ENCODE measurements at places on chromosomes 16 and 17.

GRCh38 chr17:5272322-5272721, 9.8 kb upstream of the RABEP1 start:
- no peak for DNase-seq

- peak; percentile 76 for DNase-seq
Observed at GRCh38 chr17:35088356-35088880, 24.9 kb upstream of the RFFL start.

DNA sequence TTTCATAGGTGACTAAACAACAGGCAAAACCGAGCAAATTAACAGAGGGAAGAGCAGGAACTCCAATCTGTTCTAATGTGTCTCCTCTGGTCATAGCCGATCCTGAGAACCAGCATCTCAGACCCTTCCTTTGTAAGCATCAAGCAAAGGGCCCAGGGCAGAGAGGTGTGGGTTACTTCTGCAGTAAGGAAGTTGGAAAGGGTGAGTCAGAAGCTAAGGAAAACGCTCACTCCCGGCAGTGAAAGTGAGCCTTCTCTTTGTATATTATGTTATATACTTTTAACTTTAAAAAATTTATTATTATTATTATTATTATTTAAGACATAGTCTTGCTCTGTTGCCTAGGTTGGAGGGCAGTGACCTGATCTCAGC, 77.7 kb downstream of the MRM3 start:
- no peak for DNase-seq

DNA sequence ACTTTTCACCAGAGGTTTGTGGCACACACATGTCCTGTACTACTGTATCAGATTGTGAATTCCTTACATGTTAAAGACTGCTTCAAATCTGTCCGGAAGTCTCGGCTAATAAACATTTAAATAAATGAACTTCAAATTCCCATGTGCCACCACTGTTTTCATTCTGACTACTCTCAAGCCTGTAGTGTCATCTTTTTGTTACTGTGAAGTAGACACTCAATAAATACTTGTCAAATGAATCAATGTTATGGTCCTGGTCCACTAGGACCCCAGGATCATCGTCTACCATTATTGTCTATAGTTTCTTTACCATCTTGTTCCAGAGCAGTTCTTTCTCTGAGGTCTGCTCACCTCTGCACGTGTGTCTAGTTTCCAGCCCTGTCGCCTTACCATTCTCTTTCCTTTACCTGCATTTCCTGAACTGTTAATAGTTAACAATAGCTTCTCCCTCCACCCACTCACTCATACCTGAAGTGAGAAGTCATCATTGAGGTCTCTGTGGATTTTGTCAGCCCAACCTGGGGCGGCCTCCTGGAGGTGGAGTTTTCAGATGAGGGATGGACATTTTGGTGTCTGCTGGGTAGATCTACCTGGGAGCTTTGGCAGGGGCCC, 333.0 kb downstream of the SEC14L1 start:
- no peak for DNase-seq

DNA sequence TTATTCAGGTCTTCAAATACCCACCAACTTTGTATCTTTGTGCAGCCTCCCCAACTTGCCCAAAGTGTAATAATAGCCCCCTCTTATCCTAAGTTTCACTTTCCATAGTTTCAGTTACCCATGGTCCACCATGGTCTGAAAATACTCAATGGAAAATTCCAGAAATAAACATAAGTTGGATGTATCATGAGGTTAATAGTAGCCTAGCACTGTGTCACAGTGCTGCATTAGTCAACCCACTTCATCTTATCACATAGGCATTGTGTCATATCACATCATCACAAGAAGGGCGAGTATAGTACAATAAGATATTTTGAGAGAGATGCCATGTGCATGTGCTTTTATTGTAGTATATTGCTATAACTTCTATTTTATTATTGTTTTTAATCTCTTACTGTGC, 21.9 kb downstream of the OMG start:
- no peak for DNase-seq

DNA sequence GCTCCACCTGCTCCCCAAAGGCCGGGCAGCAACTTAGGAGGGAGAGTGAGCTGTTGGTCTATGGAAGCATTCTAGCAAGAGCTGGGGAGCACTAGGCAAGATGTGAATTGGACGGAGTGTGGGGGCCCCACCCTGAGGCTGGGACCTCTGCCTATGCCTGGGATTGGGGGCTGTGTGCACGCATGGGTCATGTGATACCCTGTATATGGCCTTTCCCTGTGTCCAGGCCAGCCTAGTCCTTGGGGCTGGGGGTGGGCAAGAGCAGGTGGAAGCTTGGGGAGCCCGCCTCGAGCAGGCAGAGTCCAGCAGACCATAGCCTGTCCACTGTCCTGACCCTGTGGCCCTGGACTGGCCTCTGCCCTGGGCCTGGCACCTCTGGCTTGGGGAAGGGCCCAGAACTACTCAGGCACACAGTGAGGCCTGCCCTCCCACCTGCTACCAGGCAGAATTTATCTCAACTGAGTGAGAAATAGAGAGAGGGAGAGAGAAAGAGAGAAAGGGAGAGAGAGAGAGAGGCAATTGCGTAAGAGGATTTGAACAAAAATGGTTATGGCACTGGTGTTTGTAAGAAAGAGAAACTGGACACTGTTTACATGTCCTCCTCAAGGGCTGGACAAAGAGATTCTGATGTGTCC, 19.1 kb downstream of the PDP2 start:
- no peak for DNase-seq

GRCh38 chr16:47142486-47142820, 1.3 kb downstream of the NETO2 start:
- no peak for DNase-seq

DNA sequence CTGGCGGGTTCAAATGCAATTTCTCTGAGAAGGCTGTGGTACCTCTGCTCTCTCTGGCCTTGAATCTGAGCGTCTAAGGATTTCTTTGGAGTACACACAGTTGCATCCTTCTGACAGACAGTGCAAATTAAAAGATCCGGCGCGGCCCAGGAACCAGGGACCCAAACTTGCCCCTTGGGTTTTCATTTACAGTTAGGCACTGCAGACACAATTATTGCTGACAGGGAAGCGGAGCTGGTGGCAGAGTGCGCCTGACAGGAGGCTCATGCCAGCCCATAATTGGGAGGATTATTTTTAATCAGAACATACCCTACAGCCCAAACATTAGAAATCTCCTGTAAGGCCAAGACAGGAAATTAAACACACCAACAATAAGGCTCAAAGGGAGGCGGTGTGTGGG, 1023.4 kb upstream of the RBFOX1 start:
- no peak for DNase-seq

DNA sequence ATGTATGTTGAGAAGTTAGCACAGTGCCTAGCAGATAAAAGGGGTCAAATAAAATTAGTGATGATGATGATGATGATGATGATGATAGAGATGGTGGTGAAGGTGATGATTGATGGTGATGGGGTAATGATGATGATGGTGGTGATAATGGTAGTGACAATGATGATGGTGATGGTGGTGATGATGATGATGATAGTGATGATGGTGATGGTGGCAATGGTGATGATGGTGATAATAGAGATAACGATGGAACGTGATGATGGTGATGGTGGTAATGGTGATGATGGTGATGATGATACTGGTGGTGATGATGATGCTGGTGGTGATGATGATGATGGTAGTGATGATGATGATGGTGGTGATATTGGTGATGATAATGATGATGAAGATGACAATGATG, 223.7 kb downstream of the FOXL1 start:
- no peak for DNase-seq

All from suprapubic skin (tissue), 4 donors.